ENCODE measurements at places on chromosomes 2 and 18.

DNA sequence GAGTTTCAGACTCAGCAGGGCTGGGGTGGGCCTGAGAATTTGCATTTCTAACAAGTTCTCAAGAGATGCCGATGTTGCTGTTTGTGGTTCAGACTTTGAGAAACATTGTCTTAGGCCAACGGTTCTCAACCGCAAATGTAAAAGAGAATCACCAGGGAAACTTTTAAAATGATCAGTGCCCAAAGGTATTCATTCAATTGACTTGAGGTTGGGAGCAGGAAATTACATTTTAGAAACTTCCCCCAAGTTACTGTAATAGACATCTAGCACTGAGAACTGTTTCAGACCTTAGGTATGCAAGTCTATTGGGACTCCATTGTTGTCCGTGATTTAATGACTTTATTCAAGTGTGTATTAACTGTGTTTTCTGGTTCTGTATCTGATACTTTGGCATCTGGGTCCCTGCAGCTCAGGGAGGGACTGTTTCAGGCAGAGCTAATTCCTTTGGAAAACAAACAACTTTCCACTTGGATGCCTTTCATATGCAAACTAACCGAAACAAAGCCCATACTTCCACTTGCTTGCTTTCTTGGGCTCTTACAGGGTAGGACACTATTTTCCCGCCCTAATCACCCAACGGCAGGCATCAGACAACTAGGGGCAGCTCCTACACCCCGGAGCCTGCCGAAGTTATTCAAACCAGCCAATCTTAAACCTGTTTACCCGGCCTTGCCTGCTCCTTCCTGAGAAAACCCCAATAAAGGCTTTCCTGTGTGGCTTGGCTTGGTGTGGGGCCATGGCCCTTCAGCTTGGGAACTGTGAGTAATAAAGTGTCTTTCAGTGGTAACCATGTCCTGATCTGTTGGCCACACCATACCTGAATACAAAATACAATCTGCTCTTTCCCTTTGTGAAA is 97.6 kb downstream of the POLE4 start:
- DNase-seq: no peak

DNA sequence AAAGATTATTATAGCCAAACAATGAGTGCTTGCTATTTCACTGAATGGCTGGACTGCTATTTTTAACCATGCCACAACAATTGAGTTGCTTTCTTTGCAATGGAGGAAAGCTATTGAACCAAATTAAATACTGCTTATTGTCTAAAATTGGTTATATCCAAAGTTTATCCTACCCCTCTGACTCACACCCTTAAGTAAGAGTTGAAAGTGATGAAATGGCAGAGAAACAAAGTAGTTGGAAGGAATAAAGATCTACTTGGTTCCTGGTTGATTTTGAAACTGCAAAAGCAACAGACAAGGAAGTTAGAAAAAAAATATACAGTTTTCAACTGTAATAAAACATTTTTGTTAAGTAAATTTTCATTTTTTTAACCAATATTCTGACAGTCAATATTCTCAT is 47.5 kb downstream of the EML4 start:
- no peak for DNase-seq

DNA sequence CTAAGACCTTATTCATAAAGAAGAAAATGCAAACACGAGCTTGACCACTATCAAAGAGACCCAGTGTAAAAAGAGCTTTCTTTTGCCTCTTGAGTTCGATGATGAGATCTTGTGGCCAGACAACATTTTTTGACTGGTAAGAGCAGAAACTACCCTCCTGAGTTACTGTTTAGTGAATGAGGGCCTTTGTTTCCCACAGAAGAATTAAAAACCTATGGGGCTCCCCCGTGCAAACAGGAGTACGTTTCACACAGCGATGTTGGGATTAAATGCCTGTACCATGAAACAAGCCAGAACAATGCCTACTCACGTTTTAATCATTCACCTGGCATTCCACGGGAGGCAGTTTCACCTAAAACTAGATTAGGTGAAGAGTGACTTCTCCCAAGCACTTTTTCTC is 36.0 kb downstream of the MYCN start:
- no peak for DNase-seq

DNA sequence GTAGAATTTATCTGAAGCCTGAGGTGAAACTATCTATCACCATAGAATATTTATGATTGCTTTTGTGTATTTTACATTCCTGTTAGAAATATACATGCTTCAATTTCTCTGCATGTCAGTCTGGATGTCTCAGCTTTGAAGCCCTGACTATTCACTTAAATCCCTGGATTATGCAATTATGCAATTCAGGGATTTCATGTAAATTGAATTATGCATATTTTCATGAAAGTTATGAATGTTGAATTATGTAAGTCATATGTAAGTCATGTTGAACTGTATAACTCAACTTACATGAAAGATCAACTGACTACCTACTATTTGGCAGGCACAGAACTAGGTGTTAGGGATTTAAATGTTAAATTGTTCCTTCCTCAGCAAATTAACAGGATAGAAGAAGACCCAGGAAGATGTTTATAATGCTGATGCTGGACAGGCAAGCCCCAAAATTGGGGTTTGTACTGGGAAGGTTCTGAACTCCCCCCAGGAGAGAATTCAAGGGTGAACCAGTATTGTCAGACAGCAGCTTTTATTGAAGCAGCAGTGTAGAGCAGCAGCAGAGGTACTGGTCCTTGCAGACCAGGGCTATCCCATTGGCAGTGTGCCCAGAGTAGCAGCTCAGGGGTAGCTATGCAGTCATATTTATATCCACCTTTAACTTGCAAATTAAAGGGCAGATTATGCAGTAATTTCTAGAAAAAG is 236.5 kb downstream of the ZNF804A start:
- DNase-seq: no peak

- DNase-seq: no peak
Measured at GRCh38 chr2:47653036-47653435, 129.9 kb upstream of the MSH6 start.

- no peak for DNase-seq
Measured at GRCh38 chr2:231642631-231643494, 50.2 kb downstream of the TEX44 start.

DNA sequence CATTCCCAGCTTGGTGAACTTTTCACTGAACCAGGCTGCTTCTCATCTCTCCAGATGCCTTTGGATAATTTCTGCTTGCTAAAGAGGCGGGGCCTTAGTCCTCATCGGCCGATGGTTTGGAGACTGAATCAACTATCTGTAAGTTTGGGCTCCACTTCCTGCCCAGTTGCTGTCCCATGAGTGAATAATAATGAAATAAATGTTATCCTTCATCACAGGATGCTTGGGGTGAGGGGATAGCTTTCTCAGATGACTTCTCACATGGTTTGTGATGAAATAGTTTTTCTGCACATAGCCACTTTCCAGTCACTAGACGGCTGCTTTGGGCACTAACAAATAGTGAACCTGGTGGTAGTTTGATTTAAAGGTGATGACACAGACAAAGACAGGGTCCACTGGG is 376.6 kb upstream of the TRIB2 start:
- no peak for DNase-seq

DNA sequence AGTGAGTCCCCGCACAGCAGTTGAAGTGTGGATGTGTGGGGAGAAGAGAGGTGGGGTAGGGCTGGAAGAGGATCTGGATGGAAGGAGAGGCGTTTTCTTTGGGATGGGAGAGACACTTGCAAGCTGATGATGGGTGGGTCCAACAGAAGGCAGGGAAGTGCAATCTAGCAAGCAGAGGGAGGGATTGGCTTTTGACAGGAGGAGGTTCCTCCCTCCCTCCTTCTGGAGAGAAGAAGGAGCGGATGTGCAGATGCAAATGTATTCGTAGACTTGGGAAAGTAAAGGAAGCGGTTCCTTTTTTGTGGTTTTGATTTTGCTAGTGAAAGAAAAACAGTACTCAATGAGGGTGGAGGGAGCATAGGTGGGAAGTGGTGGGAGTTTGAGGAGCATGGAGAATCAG is 48.9 kb downstream of the LAMA3 start:
- DNase-seq: no peak

DNA sequence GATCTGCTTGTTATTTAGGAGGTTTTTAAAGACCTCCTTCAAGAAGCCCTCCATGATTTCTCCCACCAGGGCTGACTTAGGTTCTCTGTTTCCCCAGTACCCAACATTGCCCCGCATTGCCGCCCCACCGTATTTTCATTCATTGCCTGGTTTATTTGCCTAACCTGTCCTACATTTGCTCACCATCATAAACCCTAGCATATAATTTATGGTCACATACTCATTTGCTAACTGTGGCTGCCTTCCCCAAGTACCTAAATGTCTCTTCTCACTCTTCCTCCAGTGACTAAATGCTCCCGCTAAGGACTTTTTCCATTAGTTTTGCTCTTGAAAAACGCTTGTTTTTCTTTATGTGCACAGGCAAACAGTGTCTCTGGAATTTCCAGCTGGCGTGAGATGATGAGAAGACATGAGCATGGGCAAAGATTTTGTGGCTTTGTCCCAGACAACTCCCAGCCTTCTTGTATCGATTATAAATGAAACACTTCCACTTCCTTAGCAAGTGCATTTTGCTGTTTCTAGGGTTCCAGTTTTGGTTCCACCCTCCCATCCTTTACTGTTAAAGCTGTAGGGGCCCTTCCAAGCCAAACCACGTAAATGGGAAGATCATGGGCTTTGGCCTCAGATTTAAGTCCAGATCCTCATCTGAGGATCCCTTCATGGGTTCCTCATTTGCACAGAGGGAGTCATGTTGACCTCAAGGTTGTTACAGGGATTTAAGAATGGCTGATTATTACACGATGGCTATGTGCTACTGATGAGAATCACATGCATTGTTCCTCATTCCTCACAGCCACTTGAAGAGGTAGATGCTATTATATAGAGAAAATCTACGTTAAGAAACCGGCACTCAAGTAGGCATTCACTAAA is 21.0 kb upstream of the ARMC9 start:
- DNase-seq: no peak

GRCh38 chr2:127359520-127359919 is 28.3 kb downstream of the MAP3K2 start:
- DNase-seq: no peak

- DNase-seq: no peak
Measured at GRCh38 chr2:134143568-134143967, 110.3 kb upstream of the MGAT5 start.

GRCh38 chr2:106108351-106108750 is 85.8 kb downstream of the UXS1 start:
- no peak for DNase-seq

- DNase-seq: no peak
Measured at GRCh38 chr2:189654641-189655040, 6.6 kb upstream of the ASNSD1 start.

DNA sequence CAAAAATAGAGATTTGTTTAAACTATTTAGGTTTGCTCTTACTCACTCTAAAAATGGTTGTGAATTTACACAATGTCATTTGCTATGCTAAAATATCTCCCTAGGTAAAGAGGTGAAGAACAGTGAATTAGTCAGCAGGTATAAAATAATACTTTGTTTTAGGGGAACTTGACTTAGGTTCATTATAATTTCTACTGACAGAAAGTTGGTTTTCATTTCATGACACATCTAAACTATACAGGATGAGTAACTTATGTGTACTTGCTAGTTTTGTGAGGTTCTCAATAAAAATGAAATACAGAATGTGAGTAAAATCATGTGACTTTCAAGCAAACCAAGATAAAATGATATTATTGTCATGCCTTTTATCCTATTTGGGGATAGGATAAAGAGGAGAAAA is 66.0 kb downstream of the DIS3L2 start:
- no peak for DNase-seq

- no peak for DNase-seq
Measured at GRCh38 chr2:223182356-223182755, 130.4 kb downstream of the KCNE4 start.

GRCh38 chr2:175432021-175432420 is 250.5 kb upstream of the ATP5MC3 start:
- DNase-seq: peak; percentile 54
